ENCODE measurements at places on chromosomes 7 and 10.

GRCh38 chr7:96962221-96962885 is 43.0 kb upstream of the DLX6 start:
- DNase-seq, result no peak

- DNase-seq, result no peak
These were observed 20.4 kb downstream of the TRDMT1 start for GRCh38 chr10:17181110-17181509.

- no peak for DNase-seq
These were observed 586.6 kb downstream of the PTPRN2 start for GRCh38 chr7:158001003-158001402.

- DNase-seq, result no peak
These were observed 4.7 kb downstream of the EEPD1 start for GRCh38 chr7:36157527-36158320.

- no peak for DNase-seq
These were observed 371.7 kb upstream of the NRP1 start for GRCh38 chr10:33706191-33706590.

GRCh38 chr7:92075455-92076158 is 58.7 kb downstream of the CYP51A1 start:
- DNase-seq, result no peak

Data from NCI-H1417 treated with DMSO at 0.1 percent for 48 hours (cell line).